Activated CD4-positive, alpha-beta T cell treated with anti-CD3 and anti-CD28 coated beads, Interleukin-2, amount 50 U/mL, for 24 hours (primary cell): ENCODE measurements at places on chromosomes 7 and 10.

- DNase-seq, result no peak
Measured at GRCh38 chr7:146741911-146742310, 625.3 kb downstream of the CNTNAP2 start.

GRCh38 chr10:80259405-80259871 lies 30.0 kb downstream of the MAT1A start:
- no peak for DNase-seq

- no peak for DNase-seq
Measured at GRCh38 chr7:17103170-17103569, 195.3 kb upstream of the AHR start.

DNA sequence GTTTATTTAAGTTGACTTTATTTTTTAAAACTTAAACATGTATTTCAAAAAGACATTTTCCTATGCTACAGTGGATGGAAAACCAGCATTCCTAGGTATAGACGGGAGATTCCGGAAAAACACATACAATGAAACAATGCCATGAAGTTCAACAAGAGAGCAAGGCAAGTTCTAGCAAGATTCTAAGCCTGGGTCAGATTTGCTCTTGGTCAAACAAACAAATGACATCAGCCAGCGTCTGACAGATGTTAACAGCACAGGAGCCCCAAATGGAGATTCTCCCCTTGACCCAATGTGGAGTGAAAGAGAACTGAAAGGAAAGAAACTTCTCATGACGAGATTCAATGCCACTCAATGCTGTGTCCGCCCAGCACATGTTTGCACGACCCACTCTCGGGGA lies 149.9 kb downstream of the NEURL1 start:
- DNase-seq, result no peak

- no peak for DNase-seq
Measured at GRCh38 chr7:121872831-121873288, at the start of gene PTPRZ1. Gene PTPRZ1, plus strand, starts transcription at chr7:121873161. Its CDS starts 339 bp downstream, at chr7:121873500.

DNA sequence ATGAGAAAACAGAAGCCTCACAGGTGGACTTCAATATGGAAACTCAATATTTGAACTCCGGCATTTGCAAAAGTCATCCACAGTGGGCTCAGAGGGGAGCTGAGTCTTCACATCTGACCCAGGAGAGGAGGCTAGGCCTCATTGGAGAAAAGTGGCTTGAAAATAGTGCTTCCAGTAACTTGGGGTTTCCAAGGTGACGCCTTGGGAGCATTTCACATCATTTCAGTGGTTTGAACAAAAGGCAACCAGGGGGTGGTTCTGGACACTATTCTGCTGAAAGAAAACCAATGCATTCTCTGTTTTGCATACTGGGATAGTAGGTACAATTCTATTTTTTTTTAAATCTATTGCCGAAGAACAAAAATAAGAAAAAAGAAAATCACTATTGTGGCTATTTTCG lies 599.2 kb upstream of the POM121L12 start:
- no peak for DNase-seq

DNA sequence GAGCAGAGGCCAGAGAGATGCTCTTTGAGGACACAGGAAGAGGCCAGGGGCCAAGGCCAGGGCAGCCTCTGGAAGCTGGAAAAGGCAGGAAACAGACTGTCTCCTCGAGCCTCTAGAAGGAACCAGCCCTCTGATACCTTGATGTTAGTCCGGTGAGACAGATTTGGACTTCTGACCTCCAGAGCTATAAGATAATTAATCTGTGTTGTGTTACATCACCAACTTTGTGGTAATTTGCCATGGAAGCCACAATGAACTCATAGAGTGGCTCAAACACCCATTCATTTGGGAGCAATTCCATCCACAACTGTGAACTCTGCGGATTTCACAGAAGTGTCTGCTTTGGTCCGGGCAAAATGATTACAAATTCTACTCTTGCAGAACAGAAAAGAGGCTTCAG lies 48.7 kb downstream of the OAT start:
- DNase-seq, result no peak

- no peak for DNase-seq
Measured at GRCh38 chr7:115356139-115356746, 434.3 kb downstream of the MDFIC start.

DNA sequence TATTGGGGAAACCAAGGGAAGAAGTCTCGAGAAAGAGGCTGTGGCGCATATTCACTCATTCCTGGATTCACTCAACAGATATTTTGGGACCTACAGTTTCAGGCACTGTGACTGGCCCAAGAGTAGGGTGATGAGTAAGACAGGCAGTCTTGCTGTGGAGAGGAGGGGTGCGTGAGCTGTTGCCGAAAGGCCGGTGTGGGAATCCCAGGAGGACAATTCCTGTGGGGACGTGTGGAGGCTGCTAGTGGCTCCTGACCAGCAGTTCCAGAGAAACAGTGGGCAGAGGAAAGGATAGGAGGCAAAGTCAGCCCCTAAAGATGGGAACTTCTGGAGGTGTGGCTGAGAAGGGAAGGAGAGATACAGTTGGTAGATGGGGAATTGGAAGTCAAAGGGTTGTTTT lies 59.3 kb upstream of the GRB10 start:
- no peak for DNase-seq

DNA sequence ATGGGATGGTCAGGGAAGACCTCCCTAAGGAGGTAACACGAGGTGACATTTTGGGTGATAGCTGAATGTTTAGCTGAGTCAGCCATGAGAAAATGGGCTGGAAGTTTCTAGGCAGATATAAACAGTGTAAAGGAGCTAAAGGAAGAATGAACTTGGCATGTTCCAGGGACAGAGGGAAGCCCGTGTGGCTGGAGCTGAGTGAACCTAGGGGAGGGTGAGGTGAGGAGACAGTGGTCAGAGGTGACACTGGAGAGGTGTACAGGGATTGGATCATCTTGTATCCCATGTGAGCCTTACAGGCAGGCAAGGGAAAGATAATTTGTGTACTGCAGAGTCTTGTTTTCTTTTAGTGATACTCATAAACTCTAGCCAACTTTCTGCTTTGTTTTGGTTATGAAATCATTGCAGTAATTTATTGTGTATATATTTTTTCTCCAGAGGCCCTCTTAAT lies 1.8 kb downstream of the STARD3NL start:
- DNase-seq, result no peak

DNA sequence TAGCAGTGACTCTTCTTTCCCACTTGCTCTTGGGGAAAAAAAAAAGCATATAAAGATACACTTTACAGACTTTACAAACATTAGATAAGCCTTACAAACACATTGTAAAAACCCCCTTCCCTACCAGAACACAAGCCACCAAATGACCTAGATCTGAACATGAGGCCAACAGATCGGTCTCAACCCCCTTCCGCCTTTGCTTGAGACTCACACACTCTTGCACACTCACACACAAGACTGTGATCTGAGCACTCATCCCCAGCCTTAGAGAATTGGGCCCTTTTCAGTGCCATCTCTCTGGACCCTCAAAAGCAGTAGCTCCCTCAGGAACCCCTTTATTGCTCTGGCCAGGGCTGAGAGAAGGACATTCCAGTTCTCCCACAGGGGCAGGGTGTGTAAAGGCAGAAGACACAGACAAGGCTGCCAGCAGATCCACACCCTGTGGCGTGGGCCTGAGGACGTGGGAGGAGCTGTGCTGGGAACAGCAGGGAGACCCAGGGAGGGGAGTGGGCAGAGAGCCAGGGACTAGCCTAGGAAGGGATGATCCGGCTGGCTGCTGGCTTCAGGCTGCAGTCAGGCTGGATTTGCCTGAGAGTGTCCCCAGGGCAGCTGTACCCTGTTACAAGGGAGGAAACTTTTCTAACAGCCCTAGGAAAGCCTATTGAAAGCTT lies 206.7 kb downstream of the KIAA1217 start:
- no peak for DNase-seq

DNA sequence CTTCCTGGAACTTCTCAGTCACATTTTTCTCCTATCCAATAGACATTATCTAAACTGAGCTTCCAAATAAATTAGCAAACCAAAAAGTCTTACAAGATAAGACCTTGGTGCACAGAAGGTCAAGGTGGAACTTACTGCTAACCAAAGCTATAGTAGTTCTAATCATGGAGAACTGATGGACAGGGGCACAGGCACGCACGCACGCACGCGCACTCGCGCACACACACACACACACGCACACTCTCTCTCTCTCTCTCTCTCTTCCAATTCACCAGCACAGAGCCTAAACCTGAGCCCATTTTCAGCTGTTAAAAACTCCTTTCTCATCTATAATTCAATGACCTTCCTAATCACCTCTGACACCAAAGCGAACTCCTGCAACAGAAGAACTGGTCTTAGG lies 7.5 kb downstream of the FGFR2 start:
- no peak for DNase-seq

GRCh38 chr10:1732564-1732996 lies 4.7 kb downstream of the ADARB2 start:
- DNase-seq, result no peak

DNA sequence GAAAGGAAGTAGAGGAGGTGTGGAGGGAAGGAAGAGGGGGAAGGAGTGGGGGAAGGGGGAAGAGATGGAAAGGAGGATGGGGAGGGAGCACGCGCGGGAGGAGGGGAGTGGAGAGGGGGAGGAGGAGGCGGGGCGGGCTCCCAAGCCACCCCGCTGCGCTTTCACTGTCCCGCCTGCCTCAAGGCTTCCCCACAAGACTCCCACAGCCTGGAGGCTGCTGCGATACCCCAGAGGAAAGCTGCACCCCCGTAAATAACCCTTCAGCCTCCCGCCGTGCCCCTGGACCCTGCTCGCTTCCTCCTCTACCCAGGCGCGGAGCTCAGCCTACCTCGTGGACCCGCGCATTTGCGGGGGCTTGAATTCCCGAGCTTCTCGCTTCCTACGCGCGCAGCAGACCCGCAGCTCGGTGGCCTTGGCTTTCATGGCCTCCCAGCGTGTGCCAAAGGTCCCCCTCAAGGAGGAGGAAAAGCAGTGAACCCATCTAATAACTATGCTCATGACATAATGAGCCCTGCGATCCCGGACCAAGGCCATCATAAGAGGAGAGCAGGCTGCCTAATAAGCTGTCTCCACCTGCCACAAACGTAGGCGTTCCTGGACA lies at the start of gene C10orf67:
Gene C10orf67 (minus strand): TSS at position 557 of the 601 bp plus-strand sequence. CDS start 23 bp downstream, at position 534.
- no peak for DNase-seq

DNA sequence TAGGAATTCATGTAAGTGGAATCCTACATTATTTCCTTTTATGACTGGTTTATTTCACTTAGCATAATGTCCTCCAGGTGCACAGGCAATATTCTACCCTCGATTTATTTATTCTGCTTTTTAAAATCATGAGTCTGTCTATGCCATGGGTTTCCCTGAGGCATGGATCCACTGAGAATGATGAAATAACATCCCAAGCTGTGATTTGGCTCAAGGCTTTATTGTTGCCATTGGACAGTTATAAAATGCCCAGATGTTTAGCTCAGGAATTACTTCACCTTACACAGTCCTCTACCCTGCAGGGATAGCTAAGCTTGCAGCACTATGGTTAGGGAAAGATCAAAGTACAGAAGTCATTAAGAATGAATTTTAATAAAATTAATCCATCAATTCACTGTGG lies 219.5 kb downstream of the FRMD4A start:
- DNase-seq, result no peak

DNA sequence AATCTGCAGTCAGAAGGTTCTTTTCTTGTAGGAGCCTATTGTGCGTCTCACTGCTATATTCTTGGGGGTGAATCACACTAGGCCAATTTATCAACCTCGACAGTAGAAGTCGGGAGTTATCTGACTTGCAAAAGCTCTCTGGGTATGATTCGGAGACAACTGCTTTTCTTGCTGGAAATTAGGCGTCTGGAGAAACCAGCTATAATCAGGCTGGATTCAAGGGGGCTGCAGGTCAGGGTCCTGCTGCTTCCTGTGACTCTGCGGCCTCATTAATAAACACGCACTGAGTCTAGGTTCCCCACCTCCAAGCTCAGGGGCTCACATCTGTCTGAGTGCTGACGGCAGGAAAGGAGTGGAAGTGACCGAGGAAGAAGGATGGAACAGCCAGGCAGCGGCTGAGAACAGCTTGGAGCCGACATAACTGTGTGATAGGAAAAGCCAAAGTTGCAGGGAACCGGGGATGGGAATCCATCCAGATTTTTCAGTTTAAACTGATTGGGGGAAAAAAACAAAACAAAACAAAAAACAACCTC lies 184.6 kb downstream of the FANK1 start:
- no peak for DNase-seq

GRCh38 chr10:116742367-116743265 lies at the start of gene HSPA12A:
Gene HSPA12A, minus strand, starts transcription at chr10:116742566. Its CDS starts 97 bp downstream, at chr10:116742469.
- peak; percentile 40 for DNase-seq

GRCh38 chr7:99021941-99022560 lies 121.9 kb downstream of the SMURF1 start:
- no peak for DNase-seq

- DNase-seq, result no peak
Measured at GRCh38 chr10:13810568-13810967, 223.8 kb downstream of the PRPF18 start.

GRCh38 chr7:17212188-17212587 lies 86.3 kb upstream of the AHR start:
- no peak for DNase-seq

DNA sequence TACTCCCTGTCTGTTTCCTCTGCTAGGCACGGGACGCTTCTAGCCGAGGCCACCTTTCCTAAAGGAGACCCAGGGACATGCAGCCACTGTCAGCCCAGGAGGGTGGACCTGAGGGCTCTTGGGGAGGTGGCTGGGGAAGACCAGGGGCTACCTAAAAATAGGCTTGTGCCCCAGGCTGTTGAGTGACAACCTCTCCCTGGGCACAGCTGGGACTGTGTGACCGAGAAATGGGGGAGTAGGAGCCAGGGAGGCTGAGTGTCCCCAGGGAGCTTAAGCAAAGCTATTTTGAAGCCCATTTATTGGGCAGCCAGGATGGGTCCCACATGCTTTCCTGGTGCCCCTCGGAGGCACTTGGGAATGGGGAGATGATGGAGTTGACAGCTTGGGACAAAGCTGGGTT lies 63.8 kb downstream of the CALML3 start:
- DNase-seq, result no peak

DNA sequence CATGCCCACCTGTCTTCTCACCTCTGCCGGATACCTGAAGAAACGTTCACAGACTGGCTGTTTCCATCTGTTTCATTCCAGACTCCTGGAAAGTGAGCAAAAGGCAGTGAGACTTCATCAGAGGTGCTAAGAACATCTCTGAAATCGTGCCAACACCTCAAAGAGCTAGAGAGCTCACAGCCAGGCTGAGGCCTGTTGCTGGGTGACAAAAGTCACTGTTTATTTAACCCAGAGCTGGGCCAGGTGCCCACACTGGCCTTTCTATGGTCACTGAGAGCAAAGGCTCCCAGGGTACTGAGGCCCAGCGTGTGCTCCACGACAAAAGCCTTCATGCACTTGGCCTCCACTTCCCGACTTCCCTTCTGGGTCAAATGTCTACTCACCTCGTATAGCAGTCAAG lies 3.7 kb upstream of the NANOS1 start:
- no peak for DNase-seq

DNA sequence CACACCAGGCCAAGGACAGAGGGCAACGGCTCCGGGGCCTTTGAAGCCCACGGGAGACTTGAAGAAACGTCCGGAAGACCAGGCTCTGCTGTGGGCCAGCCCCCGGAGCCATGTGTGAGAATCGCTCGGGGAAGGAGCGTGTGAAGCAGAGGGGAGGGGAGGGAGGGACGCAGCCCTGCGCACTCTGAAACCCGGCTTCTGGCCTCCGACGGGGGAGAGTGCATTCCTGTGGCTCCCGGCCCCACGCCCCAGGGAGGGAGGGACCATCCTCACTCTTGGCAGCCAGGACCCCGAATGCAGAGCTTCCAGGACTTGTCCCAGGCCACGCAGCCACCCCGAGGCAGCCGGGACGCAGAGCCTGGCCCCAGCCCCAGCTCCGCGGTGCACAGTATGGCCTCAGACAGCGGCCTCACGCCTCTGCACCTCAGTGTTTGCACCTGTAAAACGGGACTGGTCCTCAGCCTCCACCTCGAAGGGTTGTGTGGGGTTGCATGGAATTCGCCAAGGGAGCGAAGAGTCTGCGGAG lies 67.4 kb downstream of the PDGFA start:
- DNase-seq, result no peak

GRCh38 chr10:131750973-131751826 lies 149.6 kb upstream of the PPP2R2D start:
- no peak for DNase-seq
